ENCODE measurements at places on chromosomes 2 and 18.

GRCh38 chr2:221780281-221780688 is 208.2 kb upstream of the EPHA4 start:
- no peak for DNase-seq

- DNase-seq, result no peak
Observed at GRCh38 chr2:88537640-88538039, 85.1 kb upstream of the FOXI3 start.

- DNase-seq, result no peak
Observed at GRCh38 chr2:215736653-215737290, 276.6 kb downstream of the MREG start.

DNA sequence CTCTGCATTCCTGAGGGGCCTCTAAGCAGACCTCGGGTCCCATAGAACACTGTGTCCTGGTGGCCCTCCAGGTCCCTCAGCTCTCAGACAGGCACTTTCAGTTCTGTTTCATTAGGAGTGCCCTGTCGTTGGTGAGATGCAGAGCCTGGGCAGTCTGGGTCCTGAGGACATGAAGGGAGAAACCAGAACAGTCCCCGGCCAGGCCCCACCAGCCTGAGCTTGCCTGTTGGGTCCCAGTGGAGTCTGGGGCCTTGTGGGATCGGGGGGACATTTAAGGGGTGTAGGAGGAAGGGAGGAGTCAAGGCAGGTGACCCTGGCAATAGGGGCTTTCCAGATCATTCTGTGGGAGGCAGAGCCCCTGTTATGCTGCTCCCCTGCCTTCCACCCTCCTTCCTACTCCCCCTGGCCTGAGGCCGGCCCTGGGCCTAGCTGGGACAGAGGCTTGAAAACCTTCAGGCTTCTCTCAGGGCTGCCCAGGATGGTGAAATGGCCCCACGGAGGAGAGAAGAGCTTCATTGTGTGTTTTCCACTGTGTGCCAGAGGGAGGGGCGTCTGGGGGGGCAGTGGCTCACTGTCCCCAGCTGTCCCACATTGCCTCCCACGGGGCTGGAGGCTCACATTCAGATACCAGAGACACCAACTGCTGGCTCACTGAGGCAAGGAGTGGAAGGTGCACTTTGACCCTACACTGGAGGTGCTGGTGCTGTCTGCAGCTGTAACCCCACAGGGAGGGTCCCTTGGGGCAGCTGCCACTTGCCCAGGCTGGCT is 26.6 kb upstream of the CATIP start:
- DNase-seq, result no peak

GRCh38 chr18:5983488-5983887 is 88.2 kb upstream of the TMEM200C start:
- no peak for DNase-seq
